ENCODE measurements at places on chromosomes 5 and 9.
A peak's percentile ranks its signal among the peaks of the same experiment; 100 is the strongest.

- DNase-seq, result no peak
Measured at GRCh38 chr5:93100428-93100827, 480.6 kb downstream of the NR2F1-AS1 start.

- no peak for DNase-seq
Measured at GRCh38 chr5:62584391-62584790, 5.8 kb downstream of the LRRC70 start.

GRCh38 chr5:122129306-122129705, at the start of gene ZNF474:
TSS of gene ZNF474 (plus strand) at chr5:122129546. CDS start at chr5:122151991, 22,445 bp downstream.
- DNase-seq, result no peak

GRCh38 chr5:100706776-100707175, 171.6 kb downstream of the FAM174A start:
- peak; percentile 61 for DNase-seq

DNA sequence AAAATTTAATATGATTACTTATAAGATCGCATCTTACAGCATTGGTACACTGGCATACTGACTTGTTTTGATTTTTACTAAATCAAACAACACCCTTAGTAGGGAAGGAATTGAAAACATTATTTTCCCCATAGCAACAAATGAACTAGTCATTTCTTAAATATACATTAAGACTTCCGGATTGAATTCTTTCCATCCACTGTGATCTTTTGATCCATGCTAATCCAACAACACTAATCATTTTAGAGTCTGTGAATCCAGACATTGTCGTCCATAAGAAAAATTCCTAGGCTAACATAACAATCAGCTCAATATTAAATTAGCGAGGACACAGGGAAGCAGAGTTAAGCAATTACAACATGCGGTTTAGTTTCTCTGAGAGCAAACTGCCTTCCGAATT, 21.6 kb upstream of the ERAP1 start:
- no peak for DNase-seq

DNA sequence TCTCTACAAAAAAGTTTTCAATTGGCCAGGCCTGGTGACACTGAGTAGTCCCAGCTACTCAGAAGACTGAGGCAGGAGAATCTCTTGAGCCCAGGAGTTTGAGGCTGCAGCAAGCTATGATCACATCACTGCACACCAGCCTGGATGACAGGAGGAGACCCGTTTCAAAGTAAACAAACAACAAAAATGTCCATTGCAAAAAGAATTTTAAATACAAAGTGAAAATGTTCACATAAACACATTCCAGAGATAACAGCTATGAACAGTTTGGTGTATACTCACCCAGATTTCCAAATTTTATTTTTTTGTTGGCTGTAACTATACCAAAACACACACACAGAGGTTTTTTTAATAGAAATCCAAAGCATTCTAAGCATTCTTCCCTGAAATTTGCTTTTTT, 39.8 kb downstream of the ADRA1B start:
- no peak for DNase-seq

GRCh38 chr5:72156946-72157624, 49.8 kb downstream of the MAP1B start:
- no peak for DNase-seq

DNA sequence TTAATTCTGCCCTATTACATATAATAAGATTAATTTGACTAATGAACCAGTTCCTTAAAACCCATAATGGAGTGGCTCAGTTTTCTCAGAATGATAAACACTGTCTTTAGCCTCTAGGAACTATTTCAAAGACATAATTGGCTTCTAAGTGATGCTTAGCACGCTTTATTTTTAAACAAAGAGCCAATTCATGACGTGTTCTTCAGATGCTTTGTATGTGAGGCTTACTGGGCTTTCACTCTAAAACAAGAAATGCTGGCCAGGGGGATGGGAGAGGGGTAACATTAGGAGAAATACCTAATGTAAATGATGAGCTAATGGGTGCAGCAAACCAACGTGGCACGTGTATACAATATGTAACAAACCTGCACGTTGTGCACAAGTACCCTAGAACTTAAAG, 7.6 kb upstream of the SFXN1 start:
- no peak for DNase-seq

GRCh38 chr5:133406977-133407632, 205.2 kb downstream of the FSTL4 start:
- no peak for DNase-seq

DNA sequence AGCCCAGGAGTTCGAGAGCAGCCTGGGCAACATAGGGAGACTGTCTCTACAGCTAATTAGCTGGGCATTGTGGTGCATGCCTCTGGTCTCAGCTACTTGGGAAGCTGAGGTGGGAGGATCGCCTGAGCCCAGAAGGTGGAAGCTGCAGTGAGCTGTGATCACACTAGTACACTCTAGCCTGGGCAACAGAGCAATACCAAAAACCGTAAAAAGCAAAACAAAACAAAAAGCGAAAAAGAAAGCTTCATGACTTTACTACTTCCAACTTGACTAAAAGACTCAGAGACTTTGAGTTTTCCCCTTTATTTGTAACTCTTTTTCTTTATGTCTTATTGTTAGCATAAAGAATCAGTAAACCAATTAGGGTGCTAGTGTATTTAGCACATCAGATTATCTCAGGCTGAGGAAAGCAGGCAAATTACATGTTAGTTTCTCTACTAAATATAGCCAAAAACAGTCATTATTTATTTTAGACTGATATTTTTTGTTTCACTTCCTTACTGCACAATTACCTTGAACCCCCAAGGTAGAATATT, 5.4 kb downstream of the RAD17 start:
- DNase-seq, result no peak

GRCh38 chr5:155699385-155699784, 627.6 kb upstream of the SGCD start:
- DNase-seq, result no peak

GRCh38 chr5:158698768-158699284, 400.9 kb downstream of the EBF1 start:
- no peak for DNase-seq

DNA sequence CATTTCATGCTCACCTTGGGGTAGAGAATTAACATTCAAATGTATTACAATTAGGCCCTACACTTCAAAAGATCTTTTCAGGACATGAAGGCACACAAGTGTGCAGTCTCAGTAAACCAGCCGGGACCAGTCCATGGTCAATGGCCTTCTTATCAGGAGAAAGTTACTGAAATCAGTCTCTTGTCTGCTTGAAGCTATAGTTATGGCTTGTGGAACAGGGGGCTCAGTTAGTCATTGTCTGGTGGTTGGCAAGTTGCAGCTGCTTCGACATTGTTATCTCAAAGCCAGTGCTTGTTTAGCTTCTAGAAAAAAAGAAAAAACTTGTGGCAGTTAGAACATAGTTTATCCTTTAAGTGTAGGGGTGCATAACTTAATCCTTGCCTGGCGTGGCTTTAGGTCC, 213.1 kb upstream of the ACO1 start:
- no peak for DNase-seq

DNA sequence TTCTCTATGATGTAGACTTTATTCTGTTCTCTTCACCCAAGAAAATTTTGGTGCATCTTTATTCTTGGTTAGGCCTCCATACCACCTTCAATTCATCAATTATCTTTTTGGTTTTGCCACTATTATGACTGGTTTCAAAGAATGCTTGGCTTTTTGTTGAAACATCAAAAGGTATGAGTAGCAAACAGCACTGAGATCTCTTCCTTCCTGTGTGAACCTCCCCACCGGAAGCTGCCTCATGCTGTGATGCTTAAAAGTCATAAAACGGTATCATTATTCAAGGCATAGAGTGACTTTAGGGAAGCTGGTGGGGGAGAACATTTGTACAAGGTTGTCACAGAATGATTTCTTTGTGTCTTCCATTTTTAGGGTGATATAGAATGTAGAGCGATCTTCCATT, 70.6 kb downstream of the IQGAP2 start:
- peak; percentile 69 for DNase-seq

DNA sequence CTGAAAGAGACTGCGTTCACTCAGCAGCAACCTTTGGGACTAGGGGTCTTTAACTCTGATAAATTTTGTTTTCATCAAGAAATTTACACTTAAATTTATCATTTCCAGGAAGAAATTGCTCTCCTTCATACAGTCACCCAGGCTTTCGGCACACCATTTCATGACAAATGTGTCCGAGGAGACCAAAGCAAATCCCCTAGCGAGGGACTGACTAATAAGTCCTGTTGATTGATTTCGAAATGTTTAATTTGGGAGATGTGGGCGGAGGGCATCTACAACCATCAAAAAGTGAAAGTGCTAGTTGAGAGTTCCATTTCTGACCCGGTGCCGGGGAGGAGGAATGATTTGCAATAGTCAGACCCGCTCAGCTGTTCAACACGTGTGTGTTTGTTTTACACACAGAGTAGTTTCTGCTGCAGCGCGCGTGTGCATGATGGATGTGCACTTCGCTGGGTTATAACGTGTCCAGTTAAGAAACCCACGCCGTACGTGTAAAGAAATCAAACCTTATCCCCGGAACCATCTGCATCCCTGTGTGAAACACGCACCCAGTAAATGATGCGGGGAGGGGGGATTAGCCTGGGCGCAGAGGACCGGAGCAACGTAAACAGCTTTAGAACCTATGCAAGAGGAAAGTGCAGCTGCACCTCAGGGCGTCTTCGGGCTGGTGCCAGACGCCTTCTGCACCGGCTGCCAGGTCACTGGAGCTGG, 845 bp upstream of the NR4A3 start:
- DNase-seq, result peak; percentile 67

All from T-helper 2 cell (primary cell).